ENCODE measurements at places on chromosomes 1 and 21. TPM values are rescaled to one million over a fixed set of nuclear protein-coding genes. Genes with fewer than 3 reads are reported as not detected.

Gene PDZK1IP1
- not detected for total RNA-seq

Gene AADACL4
- not detected for total RNA-seq

Gene UQCRHL
- total RNA-seq = 1.3 TPM

Gene FMO1
- total RNA-seq = 2.2 TPM

Gene OR10Z1
- total RNA-seq = not detected

Gene KRTAP10-11
- not detected for total RNA-seq

Gene RGS8
- total RNA-seq = not detected

Gene MRPL24
- total RNA-seq = 63.6 TPM

Gene UBE2U
- total RNA-seq = not detected

Gene PSMA5
- 27.3 TPM for total RNA-seq
